ENCODE measurements at places on chromosomes 6 and 20.

- no peaks in the 10 kb centered on the region for H3K27me3 ChIP-seq
- no peak overlapping the region for H3K4me3 ChIP-seq
- no peak for DNase-seq
- no peaks in the 10 kb centered on the region for H3K36me3 ChIP-seq
- H3K4me1 ChIP-seq: no peaks in the 10 kb centered on the region
- no peak overlapping the region for H3K27ac ChIP-seq
These were observed 2.9 kb upstream of the LY6G6D start for GRCh38 chr6:31712296-31712695.

DNA sequence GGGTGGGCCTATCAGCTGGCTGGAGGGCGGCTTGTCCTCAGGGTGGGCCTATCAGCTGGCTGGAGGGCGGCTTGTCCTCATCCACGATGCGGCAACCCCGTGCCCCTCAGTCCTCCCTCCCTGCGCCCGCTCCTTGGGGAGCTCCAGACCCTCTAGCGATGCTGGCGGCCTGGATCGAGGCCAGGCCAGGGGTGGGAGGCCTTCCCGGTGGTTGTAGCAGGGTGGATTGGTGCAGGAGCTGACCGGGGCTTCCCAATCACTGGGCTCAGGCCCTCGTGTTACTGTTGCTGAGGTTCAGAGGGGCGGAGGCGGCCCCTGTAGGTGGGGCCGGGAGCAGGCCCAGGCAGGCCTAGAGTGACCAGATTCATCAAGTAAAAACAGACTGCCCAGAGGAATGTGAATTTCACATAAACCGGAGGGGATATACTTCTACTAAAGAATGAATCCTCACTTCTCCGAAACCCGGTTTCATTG lies 8.8 kb downstream of the SLC17A9 start:
- no peaks in the 10 kb centered on the region for H3K4me1 ChIP-seq
- H3K4me3 ChIP-seq: no peak overlapping the region
- no peak overlapping the region for H3K27ac ChIP-seq
- H3K27me3 ChIP-seq: no peaks in the 10 kb centered on the region

- no peak overlapping the region for H3K27ac ChIP-seq
- no peak overlapping the region for H3K4me3 ChIP-seq
- H3K27me3 ChIP-seq: no peaks in the 10 kb centered on the region
- no peaks in the 10 kb centered on the region for H3K4me1 ChIP-seq
- H3K36me3 ChIP-seq: no peaks in the 10 kb centered on the region
These were observed 60.1 kb upstream of the FRMD1 start for GRCh38 chr6:168139121-168139520.

- H3K4me3 ChIP-seq: no peak overlapping the region
- peak; percentile 73 for DNase-seq
- peak overlapping the region; percentile 77 for H3K27ac ChIP-seq
- H3K4me1 ChIP-seq: peaks cover 25% of the 10 kb centered on the region
- H3K27me3 ChIP-seq: no peaks in the 10 kb centered on the region
These were observed 39.0 kb downstream of the MAS1 start for GRCh38 chr6:159929819-159930218.

DNA sequence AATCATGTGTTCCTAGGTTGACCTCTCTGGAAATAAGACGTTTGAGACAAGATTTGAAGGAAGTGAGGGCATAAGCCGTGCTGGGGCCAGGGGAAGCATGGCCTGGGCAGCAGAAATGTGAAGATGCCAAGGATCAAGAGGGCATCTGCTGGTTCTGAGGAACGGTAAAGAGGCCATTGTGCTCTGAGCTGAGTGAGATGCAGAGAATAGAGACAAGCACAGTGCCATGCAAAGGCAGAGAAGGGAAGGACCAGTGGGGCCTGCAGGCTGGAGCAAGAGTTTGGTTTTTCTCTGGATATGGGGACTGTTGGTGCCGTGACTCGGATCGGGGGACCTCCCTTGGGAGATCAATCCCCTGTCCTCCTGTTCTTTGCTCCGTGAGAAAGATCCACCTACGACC lies 50.8 kb downstream of the SMPDL3A start:
- no peaks in the 10 kb centered on the region for H3K4me1 ChIP-seq
- H3K4me3 ChIP-seq: no peak overlapping the region
- H3K27me3 ChIP-seq: peaks cover 3% of the 10 kb centered on the region
- no peak for DNase-seq
- H3K27ac ChIP-seq: no peak overlapping the region
- H3K36me3 ChIP-seq: no peaks in the 10 kb centered on the region

GRCh38 chr6:125749865-125750691 lies 646 bp downstream of the HEY2 start:
- no peak overlapping the region for H3K27ac ChIP-seq
- H3K4me3 ChIP-seq: peak overlapping the region; percentile 71
- H3K27me3 ChIP-seq: peaks cover 5% of the 10 kb centered on the region
- DNase-seq: no peak
- no peaks in the 10 kb centered on the region for H3K36me3 ChIP-seq
- peaks cover 9% of the 10 kb centered on the region for H3K4me1 ChIP-seq

- no peaks in the 10 kb centered on the region for H3K36me3 ChIP-seq
- no peak overlapping the region for H3K4me3 ChIP-seq
- no peaks in the 10 kb centered on the region for H3K27me3 ChIP-seq
- no peak for DNase-seq
- H3K27ac ChIP-seq: no peak overlapping the region
- H3K4me1 ChIP-seq: no peaks in the 10 kb centered on the region
These were observed 753.1 kb downstream of the MAFB start for GRCh38 chr20:39935901-39936300.

DNA sequence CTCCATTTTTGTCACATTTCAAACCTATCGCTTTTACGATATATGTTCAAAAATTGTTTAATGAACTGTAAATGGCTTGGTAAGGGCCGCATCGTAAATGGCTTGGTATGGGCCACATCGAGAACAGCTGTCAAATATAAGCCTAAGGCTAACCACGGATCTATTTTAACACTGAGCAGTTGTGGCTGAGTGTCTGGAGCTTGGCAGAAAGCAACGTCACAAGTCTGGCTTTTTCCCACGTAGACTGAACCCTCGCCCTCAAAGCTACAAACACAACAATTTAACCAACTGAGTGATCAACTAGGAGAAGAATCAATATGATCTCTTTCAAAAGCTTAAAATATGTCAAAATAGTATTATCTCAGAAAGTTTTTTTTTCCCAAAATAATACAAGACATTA lies 71.4 kb upstream of the PRSS16 start:
- H3K4me3 ChIP-seq: 0 out of 2 replicates have a peak overlapping the region, but pooled peaks have one; percentile 56
- no peaks in the 10 kb centered on the region for H3K36me3 ChIP-seq
- no peaks in the 10 kb centered on the region for H3K4me1 ChIP-seq
- DNase-seq: no peak
- no peaks in the 10 kb centered on the region for H3K27me3 ChIP-seq

DNA sequence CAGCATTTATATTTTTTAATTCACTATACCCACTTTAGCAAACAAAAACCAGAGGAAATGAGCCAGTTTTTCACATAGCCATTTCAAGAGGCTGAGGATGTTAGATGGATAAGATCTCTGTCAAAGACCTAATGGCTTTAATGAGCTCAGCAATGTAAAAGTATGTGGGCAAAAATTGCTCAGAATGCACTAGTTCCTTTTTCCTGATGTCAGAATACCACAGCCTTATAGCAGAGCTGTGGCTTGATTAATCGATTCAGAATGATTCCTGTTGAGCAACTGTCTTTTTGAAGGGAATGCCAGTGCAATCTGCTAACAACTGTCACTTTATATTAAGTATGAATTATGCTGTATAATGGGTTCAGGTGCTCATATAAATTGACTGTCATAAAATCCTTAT lies 100.6 kb upstream of the HIVEP1 start:
- H3K4me3 ChIP-seq: no peak overlapping the region
- no peak overlapping the region for H3K27ac ChIP-seq
- no peaks in the 10 kb centered on the region for H3K4me1 ChIP-seq
- no peaks in the 10 kb centered on the region for H3K27me3 ChIP-seq
- no peak for DNase-seq

GRCh38 chr6:12403201-12403826 lies 113.2 kb downstream of the EDN1 start:
- no peaks in the 10 kb centered on the region for H3K4me1 ChIP-seq
- H3K4me3 ChIP-seq: no peak overlapping the region
- H3K36me3 ChIP-seq: no peaks in the 10 kb centered on the region
- H3K27me3 ChIP-seq: no peaks in the 10 kb centered on the region
- DNase-seq: no peak
- no peak overlapping the region for H3K27ac ChIP-seq

DNA sequence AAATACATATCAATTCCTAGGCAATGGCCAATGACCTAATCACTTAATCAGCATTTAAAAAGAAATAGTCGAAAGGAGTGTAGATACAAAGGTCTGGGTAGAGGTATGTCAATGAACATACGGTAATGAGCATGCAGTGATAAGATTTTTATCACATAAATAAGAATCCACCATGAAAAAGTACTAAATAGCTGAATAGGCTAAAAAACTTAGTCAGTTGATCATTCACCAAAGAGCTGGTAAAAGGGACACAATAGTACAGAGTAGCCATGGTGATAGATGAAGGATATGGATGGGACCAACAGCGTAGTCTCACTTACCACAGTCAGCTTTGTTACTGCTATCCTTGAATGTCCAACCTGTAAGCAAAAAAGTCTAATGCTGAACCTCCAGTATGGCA lies 1018.6 kb upstream of the EYS start:
- no peak for DNase-seq
- no peaks in the 10 kb centered on the region for H3K27me3 ChIP-seq
- H3K4me3 ChIP-seq: no peak overlapping the region
- no peaks in the 10 kb centered on the region for H3K36me3 ChIP-seq
- no peak overlapping the region for H3K27ac ChIP-seq

DNA sequence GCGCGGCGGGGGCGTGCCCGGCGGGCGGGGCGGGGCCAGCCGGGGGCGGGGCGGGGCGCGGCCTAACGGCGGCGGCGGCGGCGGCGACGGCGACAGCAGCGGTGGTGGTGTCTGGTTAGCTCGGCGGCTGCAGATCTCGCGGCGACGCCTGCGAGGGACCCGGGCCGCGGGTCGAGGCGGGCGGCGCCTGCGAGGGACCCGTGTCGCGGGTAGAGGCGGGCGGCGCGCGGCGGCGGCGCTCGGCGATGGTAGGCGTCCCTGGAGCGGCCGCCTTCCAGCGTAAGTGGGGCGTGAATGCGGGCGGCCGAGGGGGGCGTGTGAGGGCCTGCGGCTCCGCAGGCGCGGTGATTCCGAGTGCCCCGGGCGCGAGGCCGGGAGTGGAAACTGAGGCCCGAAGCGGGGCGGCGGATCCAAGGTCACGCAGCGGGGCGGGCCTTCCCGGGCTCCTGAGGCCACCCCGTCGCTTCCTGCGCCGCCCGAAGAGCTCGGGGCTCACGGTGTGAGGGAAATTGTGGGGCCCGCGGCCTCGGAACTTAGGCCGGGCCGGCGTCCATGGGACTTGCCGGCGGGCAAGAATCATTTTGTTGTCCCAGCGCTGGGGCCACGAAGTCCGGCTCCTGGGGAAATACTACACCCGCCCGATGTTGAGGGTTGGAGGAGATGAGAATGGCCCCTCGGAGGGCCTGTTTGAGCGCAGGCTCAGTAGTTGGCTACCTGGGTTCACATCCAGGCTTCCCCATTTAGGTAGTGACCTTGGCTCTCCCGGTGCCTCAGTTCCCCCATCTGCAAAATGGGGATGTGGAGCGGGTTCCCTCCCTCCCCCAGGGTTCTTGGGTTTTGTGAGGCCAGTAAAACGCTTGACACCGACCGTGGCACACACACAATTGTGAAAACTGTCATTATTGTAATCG lies at the start of gene CBFA2T2:
Gene CBFA2T2, plus strand, starts transcription at position 74 of the 911 bp plus-strand sequence. Its CDS starts 172 bp downstream, at position 246.
- DNase-seq: no peak
- peak within 1 kb of the TSS; percentile 76 for H3K27ac ChIP-seq
- no peaks in the 10 kb centered on the region for H3K27me3 ChIP-seq
- peak within 1 kb of the TSS; percentile 96 for H3K4me3 ChIP-seq
- H3K36me3 ChIP-seq: no peaks in the 10 kb centered on the region
- no peaks in the 10 kb centered on the region for H3K4me1 ChIP-seq

- no peak overlapping the region for H3K27ac ChIP-seq
- no peak for DNase-seq
- H3K4me3 ChIP-seq: no peak overlapping the region
- H3K36me3 ChIP-seq: no peaks in the 10 kb centered on the region
- H3K4me1 ChIP-seq: peaks cover 3% of the 10 kb centered on the region
These were observed 18.4 kb upstream of the MCUR1 start for GRCh38 chr6:13832778-13833177.

DNA sequence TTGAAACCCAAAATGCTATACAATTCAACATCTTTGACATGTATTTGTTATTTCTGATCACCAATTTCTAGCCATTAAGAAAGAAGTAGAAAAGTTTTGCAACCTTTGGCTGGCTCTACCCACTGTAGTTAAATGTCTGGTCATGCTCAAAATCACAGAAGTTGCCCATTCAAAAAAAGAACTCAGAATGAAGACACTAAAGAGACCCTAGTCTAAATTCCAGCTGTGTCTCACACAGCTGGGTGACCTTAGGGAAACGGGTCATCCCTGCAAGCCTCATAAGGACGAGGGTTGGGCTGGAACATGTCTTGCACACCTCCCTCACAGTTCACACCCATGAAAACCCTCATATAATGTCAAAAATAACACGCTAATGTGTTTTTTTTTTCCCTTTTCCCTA lies 10.3 kb downstream of the FOXQ1 start:
- DNase-seq: no peak
- H3K36me3 ChIP-seq: no peaks in the 10 kb centered on the region

All from GM12878 (cell line).